Hematopoietic multipotent progenitor cell (in vitro differentiated cells): ENCODE measurements at places on chromosomes 16 and 17. TPM values are rescaled to one million over a fixed set of nuclear protein-coding genes. Genes with fewer than 3 reads are reported as not detected.

DNA sequence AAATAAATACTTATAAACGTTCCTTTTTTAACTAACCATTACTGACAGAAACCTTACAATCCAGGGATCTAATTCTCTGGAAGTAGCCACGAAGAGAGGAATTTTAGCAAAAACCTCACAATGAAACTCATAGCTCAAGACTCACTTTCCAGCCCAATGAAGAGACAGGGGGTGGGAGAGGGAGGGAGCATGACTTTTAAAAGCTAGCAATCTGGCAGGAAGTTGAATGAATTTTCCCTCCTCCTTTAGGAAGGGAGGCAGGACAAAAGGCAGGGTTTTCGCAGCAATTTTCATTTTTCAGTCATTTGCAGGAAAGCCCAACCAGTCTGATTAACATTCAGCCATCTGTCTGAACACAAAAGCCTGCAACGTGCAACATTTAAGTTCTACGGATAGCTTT lies 381.5 kb upstream of the PSMD7 start:
- no peak for DNase-seq

DNA sequence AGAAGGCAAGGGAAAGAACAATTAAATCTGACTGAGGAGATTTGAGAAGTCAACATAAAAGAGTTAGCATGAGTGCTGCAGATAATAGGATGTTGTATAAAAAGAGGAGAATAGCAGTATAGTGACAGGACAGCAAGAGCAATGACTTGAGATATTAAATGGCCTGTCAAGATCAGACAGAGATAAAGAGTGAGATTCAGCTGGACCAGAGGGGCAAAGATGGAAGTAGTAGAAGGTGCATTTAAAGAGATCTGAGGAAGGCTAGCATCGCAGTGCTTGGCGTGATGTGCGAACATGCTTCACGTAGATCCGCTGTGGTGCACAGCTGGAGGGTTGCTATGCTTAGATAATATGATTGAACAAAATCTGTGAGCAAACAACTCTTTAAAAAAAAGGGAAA lies 1422.6 kb upstream of the CDH8 start:
- no peak for DNase-seq

DNA sequence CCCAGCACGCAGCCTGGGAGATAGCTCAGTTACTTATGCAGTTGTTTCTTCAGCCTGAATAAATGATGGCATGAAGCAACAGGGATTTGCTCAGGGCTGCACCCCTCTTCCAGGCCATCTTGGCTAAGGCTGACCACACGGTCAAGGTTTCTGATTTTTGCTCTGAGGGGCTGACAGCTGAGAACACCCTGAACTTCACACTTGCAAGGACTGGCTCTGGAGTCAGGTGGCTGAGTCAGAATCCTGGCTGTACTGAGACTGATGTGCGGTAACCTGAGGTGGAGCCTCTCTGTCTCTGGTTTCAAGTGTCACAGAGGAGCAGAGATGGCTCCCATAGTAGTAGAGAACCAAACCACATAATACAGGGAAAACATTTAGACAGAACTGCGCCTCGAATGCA lies 4.8 kb downstream of the MTHFSD start:
- no peak for DNase-seq

DNA sequence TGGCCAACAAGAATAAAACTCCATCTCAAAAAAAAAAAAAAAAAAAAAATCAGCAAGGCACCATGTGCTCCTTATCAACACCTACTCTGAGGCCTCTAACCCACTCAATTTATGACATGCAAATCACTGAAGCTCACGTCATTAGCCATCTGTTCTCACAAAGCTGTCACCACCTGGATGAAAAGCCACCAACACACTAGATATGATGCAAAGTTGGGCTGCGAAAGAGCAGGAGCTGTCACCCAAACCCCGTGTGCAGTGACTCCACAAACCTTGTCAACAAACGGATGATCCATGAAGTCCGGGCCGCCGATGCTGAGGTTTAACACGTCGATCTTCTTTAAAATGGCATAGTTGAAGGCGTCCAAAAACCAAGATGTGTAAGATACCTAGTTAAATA lies 25.3 kb downstream of the MBTPS1 start:
- DNase-seq = no peak

DNA sequence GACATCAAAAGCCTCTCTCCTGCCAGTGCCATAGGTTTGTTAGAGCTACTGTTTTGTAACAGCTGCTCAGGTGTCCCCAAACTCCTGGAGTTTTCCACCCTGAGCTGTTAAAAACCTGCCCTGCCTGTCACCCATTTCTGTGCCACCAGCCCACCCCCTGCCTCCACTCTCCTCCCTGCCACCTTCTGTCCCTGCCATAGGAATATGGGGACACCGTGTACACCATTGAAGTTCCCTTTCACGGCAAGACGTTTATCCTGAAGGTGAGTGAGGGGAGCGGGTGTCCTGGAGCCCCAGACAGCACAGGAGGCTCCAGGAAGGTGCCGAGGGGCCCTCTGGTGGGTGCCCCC lies 5.2 kb upstream of the TCAP start:
- DNase-seq = no peak

DNA sequence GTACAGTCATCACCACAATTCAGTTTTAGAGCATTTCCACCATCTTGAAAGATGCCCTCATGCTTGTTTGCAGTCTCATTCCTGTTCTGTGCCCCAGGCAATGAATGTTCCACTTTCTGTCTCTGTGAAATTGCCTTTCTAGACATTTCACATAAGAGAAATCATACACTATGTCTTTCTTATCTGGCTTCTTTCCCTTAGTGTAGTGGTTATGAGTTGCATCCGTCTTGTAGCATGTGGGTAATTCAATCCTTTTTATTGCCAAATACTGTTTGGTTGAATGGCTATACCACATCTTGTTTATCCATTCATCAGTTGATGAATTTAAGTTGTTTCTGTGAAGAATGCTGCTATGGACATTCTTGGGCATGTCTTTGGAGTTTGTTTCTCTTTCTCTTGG lies 132.5 kb upstream of the PLCG2 start:
- no peak for DNase-seq

DNA sequence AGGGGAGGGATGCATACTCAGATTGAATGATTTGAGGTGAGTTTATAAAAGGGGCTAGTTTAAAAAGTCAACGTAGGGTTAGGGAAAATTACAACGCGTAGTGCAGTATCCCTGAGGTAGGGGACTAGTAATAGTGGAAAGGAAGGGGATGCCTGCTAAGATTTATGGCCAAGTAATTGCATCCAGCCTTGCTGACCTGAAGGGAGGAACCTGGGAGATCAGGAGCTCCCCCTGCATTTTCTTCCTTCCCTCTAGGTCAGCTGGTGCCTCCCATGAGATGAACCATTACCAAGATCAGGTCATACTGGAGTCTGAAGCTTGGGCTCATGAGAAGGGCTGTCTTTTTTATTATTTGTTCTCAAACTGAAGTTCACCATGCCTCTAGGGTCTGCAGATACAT lies 606.6 kb downstream of the TMEM114 start:
- DNase-seq = no peak

Gene SEZ6
- total RNA-seq = under 0.01 TPM

Gene IRX5
- total RNA-seq = under 0.01 TPM

Gene CRHR1
- under 0.01 TPM for total RNA-seq

Gene PPY
- total RNA-seq = 0.27 TPM

Gene CBFB
- total RNA-seq = 55.7 TPM

Gene TRPV3
- total RNA-seq = under 0.01 TPM

Gene CD300LF
- 25.3 TPM for total RNA-seq

Gene OR2C1
- total RNA-seq = 0.27 TPM
